Activated T-helper 2 cell treated with anti-CD3 and anti-CD28 coated beads, Interferon-gamma antibody, Interleukin-2, Interleukin-4, amounts not matched to agents 10 μg/mL and 5 μg/mL and 100 μg/mL, durations not matched to agents 14 hours and 24 hours and 36 hours (primary cell): ENCODE measurements at places on chromosomes 1 and 21.

- no peak for DNase-seq
Observed at GRCh38 chr1:218867941-218868626, 305.6 kb upstream of the LYPLAL1 start.

DNA sequence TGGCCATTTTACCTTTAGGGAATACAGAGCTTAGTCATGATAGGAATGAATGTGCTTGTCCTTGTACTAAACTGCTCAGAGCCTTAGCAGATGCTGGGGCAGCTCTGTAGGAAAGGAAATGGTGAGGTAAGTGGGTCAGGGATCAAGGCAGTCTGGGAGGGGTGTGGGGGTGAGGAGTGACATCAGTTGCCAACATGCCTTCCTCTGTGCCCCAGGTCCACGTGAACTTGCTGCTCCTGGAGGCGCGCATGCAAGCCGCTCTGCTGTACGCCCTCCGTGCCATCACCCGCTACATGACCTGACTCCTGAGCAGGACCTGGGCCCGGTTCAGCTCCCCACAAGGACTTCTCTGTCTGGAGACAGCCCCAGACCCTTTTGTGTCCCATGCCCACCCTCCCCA is 21.2 kb downstream of the SESN2 start:
- no peak for DNase-seq

- no peak for DNase-seq
Observed at GRCh38 chr1:204278251-204278650, 64.5 kb upstream of the GOLT1A start.

- no peak for DNase-seq
Observed at GRCh38 chr21:41112740-41113692, 54.9 kb upstream of the BACE2 start.

DNA sequence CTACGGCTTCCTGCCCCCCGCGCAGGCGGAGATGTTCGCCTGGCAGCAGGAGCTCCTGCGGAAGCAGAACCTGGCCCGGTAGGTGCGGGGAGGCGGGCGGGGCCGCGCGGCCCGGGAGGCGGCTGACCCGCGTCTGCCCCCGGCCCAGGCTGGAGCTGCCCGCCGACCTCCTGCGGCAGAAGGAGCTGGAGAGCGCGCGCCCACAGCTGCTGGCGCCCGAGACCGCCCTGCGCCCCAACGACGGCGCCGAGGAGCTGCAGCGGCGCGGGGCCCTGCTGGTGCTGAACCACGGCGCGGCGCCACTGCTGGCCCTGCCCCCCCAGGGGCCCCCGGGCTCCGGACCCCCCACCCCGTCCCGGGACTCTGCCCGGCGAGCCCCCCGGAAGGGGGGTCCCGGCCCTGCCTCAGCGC is 16.6 kb downstream of the NOC2L start:
- DNase-seq = no peak

DNA sequence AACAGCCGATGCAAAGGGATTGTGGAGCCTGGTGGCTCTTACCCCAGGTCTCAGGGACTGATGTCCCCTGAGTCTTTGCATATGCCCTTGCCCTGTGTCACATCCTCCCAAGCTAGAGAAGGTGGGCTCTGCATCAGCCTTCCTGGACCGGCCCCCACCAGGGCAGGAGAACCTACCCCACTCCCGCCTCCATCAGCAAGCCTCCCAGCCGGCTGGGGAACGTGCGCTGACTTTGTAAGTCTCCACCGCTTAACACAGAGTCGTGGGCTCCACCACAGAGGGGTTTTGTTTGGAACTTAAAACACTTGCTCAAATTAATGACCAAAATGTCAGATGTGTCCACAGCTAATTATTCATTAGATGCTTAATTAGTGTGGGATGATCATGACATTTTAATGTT is 255.2 kb upstream of the VAMP3 start:
- DNase-seq = no peak

- no peak for DNase-seq
Observed at GRCh38 chr1:22210636-22211035, 67.7 kb upstream of the WNT4 start.

- no peak for DNase-seq
Observed at GRCh38 chr1:183652547-183653461, at the start of gene APOBEC4. Gene APOBEC4, minus strand, starts transcription at chr1:183653316. Its CDS starts 4,535 bp downstream, at chr1:183648781.

GRCh38 chr1:38244218-38244845 is 197.7 kb upstream of the POU3F1 start:
- no peak for DNase-seq

DNA sequence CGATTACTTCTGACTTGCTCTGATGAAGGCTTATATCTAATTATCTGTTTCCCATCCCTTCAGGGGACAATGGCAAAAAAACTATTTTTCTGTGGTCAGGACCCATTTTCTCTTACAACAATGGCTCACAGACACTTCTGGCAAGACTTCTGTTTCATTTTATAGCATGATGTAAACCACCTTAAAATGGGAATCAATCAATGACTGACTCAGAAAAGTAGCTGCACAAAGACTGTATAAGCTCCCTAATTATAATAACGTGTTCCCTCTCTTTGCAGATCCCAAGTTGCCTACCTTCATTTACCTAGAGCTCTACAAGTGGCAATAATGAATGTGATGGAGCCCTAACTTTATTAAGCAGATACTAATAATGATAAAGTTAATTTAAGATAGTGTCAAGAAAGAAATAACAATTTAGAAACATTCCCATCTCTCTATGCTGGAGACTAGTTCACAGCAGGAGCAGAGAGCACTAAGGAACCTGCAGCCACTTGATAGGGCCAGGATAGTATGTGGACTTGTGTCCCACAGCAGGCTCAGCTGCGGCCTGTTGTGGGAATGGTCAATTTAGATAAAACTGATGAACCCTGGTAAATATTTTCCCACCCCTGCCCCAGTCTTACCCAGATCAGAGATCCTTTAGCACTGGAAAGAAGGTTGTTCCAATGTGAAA is 538 bp downstream of the GBP2 start:
- DNase-seq = no peak

DNA sequence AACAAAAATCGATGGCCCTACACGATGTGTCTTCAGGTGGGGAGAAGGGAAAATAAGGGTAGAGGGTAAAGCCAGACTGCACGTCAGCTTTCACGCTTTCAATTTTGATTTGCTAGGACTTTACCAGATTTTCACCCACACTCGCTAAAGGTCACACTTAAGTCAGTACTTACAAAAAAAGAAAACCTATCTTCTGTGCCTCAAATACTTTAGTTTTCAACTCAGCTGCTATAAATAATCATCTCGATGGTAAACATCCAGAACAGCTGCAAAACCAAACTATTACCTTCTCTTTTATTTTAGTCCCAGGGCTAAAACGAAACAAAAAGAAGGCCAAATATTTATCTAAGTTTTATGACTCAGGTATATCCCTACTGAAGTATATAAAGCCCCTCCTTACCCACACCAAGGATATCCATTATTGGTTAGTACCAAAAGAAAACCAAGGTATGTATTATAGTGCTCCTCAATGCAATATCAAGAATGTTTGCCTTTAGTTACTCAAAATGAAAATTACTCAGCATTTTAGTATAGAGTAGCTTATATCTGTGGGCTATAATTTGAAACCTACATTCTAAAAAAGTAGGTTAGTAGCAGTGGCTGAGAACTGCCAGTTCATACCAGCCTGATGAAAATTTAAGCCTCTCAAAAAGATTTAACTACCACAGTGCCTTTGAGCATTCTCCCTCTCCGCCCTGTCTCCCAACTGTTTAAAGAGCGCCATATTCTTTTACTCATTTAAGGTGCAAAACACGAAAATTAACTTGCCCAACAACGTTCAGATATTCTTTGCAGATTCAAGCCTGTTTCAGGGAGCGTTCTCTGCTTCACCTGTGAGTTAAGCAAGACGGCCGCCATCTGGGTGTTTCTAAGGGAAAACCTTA is 1.5 kb downstream of the CSDE1 start:
- no peak for DNase-seq

GRCh38 chr1:22970096-22970495 is 2.6 kb downstream of the LACTBL1 start:
- DNase-seq = no peak

DNA sequence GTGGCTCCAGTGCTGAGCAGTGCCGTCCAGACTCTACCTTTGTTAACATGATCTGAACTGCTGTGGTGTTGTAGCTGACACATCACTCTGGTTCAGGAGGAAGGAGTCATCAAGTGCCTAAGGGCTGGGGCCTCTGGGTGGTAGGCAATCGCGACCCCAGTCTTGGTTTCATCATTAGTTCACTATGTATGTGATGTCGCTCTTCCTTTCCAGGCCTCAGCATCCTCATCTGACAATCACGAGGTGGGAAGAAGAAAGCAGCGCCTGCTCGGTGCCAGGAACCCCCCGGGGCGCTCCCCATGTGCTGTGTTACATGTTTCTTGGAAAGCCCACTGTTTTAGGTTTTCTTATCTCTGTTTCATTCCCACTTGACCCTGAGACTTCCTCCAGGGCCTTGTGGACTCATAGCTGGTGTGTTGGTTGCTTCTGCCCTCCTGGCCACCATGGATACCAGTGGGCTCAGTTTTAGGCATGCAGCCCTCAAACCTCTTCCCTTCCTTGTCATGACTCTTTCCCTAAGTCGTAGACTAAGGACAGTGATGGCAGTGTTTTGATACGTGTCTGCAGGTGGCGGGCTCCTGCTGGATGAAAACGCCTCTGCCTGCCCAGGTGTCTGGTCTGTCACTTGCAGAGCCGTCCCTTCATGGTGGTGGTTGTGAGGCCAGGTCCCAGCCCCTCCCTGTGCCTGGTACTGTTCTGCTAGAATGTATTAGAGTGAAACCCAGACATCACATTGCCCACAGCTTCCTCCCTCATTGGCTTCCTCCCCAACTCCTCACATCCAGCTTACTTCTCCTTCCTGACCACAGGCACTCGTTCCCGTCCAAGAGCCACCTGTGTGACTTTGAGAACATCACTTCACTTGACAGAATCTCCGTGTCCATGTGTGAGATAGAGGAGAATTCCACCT is 17.2 kb upstream of the FOXO6 start:
- no peak for DNase-seq

GRCh38 chr1:182185842-182186756 is 124.6 kb upstream of the ZNF648 start:
- no peak for DNase-seq

GRCh38 chr1:176896216-176896615 is 268.3 kb downstream of the ASTN1 start:
- no peak for DNase-seq

DNA sequence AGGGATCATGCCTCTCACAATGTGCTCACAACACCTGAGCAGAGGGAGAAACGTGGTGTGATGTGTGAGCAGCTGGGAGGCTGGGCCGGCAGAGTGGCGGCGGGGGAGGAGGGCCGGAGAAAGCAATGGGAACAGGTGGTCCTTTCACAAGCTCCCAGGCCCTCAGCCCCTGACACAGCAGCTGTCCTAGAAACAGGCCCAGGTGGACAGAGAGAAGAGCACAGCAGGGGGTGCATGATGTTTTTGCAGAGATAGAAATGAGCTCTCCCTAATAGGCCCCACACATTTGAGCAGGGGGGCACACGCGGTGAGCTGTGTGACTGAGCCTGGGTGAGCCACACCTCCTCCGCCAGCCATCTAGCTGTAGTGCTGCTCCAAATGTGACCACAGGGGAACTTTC is 7.6 kb upstream of the RGS16 start:
- no peak for DNase-seq

DNA sequence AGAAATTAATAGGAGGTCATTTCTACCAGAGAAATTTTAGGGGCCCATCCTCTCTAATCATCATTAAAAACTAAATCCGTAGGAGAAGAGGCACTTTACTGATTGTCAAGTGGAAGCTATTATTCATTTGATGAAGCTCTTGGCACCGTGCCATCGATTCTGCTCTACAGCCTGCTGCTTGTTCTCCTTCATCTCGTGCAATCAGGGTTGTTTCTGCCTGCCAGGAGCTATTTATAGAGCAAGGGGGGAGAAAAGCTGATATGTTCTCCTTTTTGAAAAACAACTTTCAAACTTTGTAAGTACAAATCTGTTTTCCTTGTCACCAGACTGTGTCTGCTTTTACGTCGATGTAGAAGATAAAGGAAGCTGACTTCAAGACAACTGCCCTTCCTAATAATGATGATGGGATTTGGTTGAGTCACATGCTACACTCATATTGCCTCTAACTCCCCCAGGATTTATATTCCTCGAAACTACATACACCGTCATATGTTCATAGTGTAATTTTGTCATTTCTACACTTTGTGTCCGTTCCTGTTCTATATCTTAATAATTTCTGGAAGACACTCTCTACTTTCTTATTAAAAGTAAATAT is 169.6 kb upstream of the LHX8 start:
- no peak for DNase-seq

DNA sequence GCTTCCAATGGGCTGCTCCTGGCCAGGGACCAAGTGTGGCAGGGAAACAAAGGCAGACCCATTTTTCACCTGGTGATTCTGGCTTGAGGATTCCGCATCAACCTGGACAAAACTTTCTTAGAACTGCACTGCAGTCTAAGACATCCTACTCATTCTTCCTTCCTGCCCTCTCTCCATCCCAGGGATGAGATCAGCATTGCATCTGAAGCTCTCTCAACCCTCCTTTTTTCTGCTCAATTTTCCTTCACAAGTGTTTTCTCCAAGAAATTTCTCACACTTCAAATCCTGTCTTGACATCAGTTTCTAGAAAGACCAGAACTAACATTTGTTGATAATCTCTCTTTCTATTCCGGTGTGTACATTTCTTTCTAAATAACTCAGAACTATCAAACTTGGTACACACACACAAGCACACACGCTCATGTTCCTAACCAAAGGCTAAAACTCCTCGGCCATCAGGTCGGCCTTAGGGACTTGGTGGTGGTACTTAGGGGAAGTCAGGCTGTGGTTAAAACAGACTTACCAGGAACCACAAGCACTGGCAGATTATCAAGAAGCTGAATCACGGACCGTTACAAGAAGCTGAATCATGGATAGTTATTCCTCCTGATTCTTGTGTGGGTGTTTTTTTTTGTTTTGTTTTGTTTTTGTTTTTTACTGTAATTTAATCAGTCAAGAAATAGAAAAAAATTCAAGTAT is 21.0 kb upstream of the CXADR start:
- DNase-seq = no peak
